Activated naive CD4-positive, alpha-beta T cell treated with anti-CD3 and anti-CD28 coated beads for 36 hours (primary cell): ENCODE measurements at places on chromosomes 6 and 20.

GRCh38 chr6:36478051-36478526, 35.3 kb downstream of the KCTD20 start:
- DNase-seq: no peak

GRCh38 chr6:75997696-75998095, 74.8 kb downstream of the IMPG1 start:
- DNase-seq: no peak

GRCh38 chr6:20706238-20706938, 172.1 kb downstream of the CDKAL1 start:
- no peak for DNase-seq

GRCh38 chr6:139533573-139534471, 159.4 kb upstream of the CITED2 start:
- no peak for DNase-seq

GRCh38 chr6:84399003-84399402, 171.6 kb upstream of the CEP162 start:
- DNase-seq: no peak

DNA sequence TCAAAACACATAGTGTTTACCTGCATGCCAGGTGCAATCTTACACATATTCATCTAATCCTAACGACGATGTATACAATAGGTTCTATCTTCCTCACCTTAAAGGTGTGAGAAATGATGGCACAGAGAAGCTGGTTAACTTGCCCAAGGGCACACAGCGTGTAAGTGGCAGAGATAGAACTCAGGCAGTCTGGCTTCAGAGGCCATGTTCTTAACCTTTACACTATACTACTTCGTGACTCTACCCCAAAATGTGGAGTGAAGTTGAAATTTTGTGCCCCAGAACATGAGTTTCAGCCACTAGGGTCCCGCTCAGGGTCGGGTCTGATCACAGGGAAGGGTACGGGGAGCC, 584 bp downstream of the VPS52 start:
- DNase-seq: no peak

GRCh38 chr6:36487698-36488097, 44.9 kb downstream of the KCTD20 start:
- no peak for DNase-seq

DNA sequence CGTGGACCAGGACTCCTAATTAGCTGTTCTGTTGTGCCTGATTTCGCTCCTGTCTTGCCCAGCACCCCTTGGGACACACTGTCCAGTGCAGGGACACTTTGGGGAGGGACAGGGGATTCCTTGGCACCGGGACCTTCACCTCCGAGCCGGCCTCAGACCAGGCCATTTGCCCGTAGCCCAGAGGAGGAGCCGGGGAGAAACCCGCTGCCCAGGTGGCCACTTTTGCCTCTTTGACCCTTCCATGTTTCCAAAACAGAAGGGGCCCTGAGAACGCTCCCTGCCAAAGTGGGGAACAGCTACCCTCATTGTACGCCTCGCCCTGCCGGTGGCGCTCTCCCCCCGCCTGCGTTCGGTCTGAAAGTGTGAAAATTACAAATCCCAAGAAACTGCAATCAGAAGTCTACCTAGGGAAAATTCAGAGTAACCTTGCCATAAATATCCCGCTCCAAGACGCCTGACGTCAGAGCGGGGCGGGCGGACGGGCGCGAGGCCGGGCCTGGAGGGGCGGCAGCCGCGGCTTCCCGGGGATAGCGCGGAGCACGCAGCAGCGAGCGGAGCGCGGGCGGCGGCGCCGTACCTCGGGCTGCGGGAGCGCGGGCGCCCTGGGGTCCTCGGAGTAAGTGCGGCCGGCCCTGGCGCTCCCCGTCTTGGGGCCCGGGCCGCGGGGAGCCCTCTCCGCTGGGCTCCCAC, at the start of gene DAAM2:
Gene DAAM2 (plus strand): TSS at position 527 of the 690 bp plus-strand sequence. CDS start 63,927 bp downstream, outside the sequence.
- DNase-seq: no peak
